RPMI8226 (cell line): ENCODE measurements at places on chromosomes 4 and X.

- no peak for DNase-seq
Measured at GRCh38 chrX:79182616-79183015, 38.1 kb downstream of the GPR174 start.

DNA sequence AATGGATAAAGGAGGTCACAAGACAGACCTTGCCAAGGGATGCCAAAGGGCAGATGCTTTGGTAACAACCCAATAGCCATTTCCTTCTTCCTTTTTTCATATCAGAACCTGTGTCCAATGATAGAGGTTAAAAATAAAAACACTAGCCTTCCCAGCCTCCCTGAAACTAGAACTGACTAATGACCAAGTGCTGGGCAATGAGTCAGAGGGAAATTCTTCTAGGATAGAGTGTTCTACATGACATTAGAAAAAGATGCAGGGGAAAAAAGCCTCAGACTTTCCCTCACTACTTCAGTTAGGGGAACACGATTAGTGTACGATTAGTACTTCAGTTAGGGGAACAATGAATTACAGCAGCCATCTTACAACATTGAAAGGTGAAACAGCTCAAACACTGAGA, 29.3 kb upstream of the FAM47C start:
- DNase-seq = no peak

DNA sequence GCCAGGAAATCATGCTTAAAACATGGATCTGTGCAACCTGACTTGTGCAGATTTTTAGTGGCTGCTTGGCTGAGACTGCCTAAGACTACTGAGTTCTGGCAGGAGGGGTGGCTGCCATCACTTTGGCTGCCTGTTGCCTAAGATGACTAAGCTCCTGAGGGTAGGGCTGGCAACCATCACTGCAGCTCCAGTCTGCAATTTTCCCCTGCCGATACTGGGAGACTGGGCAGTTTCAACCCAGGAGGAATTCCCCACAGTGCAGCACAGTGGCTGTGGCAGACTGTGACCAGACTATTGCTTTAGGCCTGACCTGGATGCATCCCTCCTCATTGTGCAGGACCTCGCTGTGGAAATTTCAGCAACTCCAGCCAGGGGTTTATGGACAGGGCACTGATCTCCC, 544.9 kb downstream of the ANKRD50 start:
- no peak for DNase-seq

GRCh38 chr4:38084877-38085711, 124.9 kb downstream of the PTTG2 start:
- no peak for DNase-seq

DNA sequence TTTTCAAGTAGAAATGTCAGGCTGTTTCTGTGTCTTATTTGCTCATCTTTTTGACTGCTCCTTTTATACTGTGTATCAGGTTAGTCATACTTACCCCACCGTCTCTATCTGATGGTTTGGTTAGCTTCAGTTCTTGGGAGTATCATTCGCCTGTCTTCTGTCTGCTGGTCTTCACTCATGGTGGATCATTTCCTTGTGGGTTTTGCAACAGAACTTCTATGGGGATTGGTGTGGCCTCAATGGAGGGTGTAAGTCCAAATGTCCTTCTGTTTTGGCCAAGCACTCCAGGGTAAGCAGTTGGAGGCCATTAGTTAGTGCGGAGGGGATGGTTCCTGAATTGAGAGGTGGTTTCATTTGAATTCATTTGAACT, 7.2 kb downstream of the ABCD1 start:
- DNase-seq = no peak

DNA sequence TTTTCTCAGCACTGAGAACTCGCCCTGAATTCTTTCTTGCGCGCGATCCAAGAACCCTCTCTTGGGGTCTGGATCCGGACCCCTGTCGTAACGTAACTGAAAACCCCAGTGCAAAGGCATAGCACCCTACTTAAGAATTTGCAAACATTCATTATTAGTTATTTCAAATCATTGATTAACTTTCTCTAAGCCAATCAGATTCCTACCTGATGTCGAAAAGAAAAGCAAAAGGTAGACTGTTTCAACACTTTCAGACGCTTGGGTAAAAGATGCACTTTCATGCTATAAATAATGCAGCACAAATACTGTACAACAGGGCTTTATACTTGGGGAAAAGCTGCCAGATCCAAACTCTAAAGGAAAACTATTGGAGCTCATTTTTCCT, 817 bp upstream of the WDR19 start:
- no peak for DNase-seq

- DNase-seq = no peak
Measured at GRCh38 chrX:19446397-19446796, 68.9 kb downstream of the MAP3K15 start.

- DNase-seq = no peak
Measured at GRCh38 chrX:30521440-30522182, 56.0 kb downstream of the TASL start.

GRCh38 chrX:30822068-30822681, 66.9 kb downstream of the TAB3 start:
- DNase-seq = no peak
